ENCODE measurements at places on chromosomes 11 and 22.
A peak's percentile ranks its signal among the peaks of the same experiment; 100 is the strongest.

DNA sequence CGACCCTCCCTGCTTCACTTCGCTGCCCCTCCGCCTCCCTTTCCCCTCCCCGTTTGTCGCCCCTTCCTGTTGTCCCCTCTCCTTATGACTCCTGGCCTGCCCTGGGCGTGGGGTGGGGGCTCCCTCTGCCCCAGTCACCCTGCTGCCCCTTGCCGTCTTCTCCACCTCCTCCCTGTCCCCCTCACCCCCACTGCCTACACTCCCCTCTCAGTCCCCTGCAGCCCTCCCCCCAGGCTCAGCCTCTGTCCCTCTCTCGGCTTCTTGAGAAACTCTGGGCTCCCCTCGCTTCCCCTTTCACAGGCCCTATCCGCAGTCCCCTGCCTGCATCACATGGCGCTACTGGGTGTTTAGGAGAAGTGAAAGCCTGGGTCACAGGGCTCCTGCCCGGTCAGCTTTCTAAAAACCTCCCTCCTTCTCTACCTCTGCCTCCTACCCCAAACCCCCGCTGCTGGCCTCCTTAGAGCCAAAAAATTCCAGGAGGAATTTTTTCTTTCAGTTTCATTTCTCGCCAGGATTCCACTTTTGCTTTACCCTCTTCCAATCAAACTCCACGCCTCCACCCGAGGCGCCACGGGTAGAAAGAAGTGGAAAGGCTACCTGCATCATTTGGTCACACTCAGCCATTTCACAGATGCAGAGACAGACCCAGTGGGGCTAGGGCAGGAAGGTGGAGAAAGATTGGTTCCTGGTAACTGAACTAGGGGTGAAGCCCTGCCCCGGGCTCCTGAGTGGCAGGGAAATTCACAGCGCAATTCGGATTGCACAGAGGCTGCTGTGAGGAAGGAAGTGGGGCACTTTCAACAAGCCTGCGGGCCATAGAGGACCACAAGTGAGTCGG lies at the start of gene SLC15A3:
TSS of gene SLC15A3 (minus strand) at position 273 of the 838 bp plus-strand sequence. CDS start 625 bp downstream, outside the sequence.
- peak; percentile 68 for DNase-seq

DNA sequence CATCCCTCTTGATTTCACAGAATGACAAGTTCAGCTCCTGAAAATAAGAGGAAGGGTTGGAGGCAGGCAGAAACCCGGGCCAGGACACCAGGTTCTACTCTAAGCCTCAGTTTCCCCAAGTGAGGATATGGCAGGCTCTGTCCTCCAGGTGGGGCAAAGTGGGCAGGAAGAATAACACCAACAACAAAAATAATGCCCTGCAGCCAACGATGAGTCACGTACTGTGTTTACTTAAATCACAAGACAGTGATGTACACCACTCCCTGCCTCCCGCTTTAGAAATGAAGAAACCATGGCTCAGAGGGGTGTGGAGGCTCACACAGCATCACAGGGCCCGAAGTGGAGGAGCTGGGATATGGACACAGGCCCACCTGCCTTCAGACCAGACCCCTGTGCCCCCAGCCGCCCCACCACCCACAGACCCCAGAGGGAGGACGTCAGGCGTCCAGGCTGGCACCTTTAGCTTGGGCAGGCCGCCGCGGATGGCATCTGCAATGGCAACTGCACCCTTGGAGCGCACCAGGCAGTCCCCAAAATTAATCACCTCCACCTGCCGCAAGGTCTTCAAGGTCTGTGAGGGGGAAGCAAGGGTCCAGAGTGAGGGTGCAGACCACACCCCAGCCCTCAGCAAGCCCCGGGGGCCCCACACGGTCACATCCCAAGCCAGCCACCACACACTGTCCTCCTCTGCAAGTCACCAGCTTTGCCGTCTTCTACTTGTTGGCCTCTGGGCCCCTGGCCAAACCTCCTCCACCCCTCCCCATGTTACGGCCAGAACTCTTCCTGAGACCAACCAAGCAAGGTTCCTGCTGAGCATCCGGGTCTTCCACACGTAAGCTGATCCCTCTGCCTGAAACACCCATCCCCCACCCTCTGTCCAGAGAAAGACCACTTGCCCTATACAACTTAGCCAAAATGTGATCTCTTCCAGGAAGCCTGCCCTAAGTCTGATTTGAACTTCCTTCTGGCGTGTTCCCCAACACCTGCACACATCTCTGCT lies 15.8 kb upstream of the CHADL start:
- DNase-seq, result no peak

- no peak for DNase-seq
Measured at GRCh38 chr11:106280036-106280435, 202.6 kb downstream of the AASDHPPT start.

DNA sequence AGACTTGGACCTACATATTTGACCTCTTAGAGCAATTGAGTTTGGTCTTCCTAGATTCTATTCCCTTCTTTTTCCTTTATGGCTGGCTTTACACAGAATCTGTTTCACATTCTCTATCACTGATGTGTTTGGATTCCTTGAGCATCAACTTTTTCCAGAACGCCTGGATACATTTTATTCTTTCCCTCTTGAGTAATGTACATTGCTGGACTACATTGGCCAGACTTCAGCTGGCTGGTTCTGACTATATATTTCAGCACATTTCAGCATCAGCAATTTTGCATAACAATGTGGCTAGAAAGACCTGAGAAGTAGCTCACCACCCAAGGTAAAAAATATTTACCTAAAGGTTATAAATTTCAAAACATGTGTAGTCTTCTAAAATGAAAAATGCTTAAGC lies 2198.2 kb upstream of the RAG2 start:
- peak; percentile 50 for DNase-seq

GRCh38 chr11:22522225-22522624 lies 103.4 kb downstream of the FANCF start:
- DNase-seq, result no peak

GRCh38 chr11:2554338-2555207 lies 109.8 kb downstream of the KCNQ1 start:
- peak; percentile 26 for DNase-seq

- peak; percentile 60 for DNase-seq
Measured at GRCh38 chr11:115784796-115785521, 280.7 kb upstream of the CADM1 start.

DNA sequence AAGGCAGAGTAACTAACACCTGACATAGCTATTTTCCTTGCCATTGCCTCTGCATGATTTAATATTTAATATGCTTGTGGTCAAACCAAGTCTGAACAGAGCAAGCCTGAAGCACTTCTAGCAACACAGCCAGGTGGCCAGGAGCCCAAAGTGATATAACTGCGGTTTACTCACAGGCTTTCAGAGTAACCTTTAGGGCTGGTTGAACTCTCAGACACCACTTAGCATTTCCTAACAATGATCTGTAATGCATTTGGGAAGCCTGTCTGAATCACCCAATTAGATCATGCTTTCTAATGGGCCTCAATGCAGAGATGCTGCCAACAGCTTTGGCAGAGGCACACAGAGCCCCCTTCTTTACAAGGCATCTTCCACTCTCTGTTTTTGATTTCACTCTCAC lies 96.1 kb downstream of the FDX1 start:
- peak; percentile 35 for DNase-seq

GRCh38 chr11:94017446-94017845 lies 3.7 kb upstream of the HEPHL1 start:
- DNase-seq, result no peak

DNA sequence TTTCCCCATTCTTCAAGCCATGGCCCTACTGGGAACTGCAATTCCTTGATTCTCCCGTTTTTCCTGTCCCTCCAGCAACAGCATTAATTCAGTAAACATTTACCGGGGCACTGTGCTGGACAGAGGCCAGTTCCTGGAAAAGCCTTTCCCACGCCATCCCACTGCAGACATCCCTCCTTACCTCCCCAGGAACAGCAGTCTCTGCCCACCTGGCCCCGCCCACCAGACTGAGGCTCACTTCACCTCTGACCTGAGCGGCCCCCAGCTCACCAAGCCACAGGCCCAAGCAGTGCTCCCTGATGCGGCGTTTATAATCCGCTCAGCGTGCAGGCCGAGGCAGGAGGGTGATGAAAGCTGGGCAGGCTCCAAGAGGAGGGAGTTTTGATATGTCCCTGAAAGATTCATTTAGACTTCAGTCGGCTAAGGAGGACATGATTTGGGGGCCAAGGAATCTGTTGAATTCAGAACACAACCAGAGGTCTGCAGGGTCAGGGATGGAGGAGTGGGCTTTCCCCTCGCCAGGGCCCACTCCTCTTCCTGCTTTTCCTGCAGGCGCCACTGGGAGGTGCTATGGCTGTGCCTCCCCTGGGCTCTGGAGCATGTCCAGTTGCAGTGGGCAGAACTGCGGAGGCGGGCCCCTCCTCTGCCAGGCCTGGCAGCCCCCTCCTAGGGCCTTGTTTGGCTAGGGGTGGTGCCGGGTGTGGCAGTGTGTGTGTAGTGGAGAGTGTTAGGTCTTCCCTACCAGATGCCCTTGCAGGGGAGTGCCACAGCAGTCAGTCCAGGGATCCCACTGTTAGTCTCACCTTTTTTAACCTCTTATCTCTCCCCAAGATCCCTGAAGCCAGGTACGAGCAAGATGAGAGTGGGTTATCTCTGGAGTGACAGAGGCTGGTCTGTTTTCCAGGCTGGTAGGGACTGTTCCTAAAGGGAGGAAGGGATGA lies 1.4 kb upstream of the TAGLN start:
- peak; percentile 59 for DNase-seq

DNA sequence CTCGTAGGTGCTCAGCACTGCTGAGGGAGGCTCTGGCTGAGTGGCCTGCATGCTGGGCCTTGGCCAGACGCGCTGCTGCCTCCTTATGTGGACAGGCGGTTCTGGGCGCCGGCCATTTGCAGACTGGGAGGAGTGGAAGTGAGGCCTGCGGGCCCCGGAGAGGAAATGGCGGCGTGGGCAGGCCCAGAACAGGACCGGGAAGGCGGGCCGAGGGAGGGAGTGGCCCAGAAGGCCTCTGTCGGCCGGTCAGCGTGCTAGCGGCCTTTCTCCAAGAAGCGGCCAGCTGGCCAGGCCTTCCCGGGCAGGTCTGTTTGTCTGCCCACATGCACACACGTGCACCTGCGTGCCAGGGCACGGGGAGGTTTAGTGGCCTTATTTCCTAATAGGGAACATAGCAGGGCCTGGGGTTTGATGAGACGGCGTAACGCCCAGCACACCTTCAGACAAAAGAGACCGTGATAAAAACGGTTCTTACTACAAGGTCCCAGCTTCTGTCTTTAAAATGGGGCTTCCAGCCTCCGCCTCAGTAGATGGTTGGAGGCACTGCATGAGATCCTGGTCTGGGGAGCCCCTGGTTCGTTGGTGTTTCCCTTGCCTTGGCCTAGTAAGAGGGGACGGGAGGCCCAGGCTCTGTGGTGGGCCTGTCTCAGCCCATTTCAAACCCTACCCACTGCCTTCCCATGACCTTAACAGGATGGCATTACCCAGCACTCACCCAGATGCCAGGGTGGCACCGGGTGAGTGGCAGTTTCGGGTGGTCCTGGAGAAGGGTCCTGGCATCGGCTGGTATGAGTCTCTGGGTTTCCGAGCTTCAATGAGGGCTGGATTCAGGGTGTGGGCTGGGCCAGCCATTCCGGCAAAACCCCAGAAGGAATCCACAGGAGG lies 65.1 kb upstream of the PPARA start:
- peak; percentile 56 for DNase-seq

DNA sequence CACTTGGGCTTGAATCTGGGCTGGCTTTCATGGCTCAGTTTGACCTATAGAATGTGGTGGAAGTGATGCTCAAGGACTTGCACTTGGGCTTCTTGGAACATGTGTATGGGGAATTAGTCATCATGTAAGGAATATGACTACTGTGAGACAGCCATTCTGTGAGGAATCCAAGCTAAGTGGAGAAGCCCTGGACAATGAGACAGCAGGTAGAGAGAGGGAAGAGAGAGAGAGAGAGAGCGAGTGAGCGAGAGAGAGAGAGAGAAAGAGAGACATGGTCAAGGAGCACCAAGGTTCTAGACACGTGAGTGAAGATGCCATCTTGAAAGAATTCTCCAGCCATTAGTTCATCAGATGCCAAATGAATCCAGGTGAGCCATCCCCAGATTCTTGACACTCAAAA lies 261.6 kb upstream of the SORL1-AS1 start:
- DNase-seq, result no peak

GRCh38 chr11:127528297-127528696 lies 527.7 kb upstream of the KIRREL3 start:
- DNase-seq, result no peak

DNA sequence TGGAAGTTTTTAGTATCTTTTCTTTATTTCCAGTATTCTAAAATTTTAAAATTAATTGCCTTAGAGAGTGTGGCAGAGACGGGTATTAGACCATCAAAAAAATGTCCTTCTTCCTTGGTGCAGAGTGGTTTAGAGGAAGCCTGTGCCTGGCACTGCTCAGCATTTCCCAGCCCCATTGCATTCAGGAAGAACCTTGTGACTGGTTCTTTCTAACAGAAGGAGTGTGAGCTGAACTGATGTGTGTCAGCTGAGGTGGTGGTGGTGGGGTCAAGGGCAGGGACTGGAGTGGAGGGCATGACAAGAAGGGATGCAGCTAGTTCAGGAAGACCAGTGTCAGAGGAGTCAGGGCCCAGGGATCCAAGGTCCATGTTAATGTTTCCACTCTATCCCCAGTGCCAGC lies 58.7 kb upstream of the FDX1 start:
- DNase-seq, result no peak

DNA sequence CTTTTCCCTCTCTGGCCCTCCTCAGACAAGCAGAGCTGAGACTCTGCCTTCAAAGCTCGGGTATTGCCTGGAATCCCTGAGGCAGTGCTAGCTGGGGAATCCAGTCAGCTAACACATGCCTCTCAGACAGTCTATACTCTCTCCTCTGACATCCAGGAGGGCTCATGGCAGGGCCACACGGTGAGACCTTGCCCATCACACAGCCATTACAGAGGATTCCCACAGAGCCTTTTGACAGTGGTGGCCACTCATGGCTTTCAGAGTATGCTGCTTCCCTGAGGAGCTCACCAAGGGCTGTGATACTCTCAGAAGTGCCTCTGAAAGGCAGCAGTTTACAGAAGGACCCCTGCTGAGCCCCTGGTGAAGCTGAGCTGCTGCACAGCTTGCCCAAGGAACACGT lies 165.3 kb downstream of the RRAS2 start:
- DNase-seq, result no peak

DNA sequence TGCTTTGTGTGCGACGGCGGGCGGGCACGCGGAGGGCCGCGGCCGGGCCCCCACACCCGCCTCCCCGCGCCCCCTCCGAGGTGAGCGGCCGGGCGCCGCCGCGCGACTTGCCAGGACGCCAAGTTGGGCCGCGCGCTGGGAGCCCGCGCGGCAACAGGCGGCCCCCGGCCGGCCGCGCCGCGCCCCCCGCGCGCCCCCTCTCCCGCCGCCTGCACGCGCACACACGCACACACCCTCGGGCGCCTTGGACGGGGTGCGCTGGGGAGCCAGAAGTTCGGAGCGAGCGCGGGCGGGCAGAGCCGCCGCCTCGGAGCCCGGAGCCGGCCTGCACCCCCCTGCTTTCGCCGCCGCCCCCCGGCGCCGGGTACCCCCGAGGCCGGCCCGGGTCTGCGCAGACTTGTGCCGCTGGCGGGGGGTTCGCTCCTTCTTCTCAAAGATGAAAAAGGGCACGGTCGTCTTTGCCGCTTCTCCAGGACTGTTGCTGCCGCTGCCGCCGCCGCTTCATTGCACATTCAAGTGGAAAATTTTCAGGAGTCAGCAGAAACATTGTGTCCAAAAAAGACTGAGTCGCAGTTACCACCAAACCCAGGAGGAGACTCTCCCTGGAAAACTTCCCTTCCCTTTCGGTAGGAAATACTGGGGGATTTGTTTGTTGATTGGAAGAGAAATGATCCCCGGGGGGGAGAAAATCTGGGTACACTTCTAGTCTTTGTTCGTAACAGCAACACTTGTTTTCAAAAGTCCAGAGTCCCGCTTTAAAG lies 895 bp downstream of the TEAD1 start:
- DNase-seq, result peak; percentile 63

GRCh38 chr11:47723041-47723440 lies 7.9 kb upstream of the AGBL2 start:
- DNase-seq, result no peak

Data from right hindlimb (tissue), 1 donor.